Thymus (tissue), 14 donors: ENCODE measurements at places on chromosomes 16 and 17.

DNA sequence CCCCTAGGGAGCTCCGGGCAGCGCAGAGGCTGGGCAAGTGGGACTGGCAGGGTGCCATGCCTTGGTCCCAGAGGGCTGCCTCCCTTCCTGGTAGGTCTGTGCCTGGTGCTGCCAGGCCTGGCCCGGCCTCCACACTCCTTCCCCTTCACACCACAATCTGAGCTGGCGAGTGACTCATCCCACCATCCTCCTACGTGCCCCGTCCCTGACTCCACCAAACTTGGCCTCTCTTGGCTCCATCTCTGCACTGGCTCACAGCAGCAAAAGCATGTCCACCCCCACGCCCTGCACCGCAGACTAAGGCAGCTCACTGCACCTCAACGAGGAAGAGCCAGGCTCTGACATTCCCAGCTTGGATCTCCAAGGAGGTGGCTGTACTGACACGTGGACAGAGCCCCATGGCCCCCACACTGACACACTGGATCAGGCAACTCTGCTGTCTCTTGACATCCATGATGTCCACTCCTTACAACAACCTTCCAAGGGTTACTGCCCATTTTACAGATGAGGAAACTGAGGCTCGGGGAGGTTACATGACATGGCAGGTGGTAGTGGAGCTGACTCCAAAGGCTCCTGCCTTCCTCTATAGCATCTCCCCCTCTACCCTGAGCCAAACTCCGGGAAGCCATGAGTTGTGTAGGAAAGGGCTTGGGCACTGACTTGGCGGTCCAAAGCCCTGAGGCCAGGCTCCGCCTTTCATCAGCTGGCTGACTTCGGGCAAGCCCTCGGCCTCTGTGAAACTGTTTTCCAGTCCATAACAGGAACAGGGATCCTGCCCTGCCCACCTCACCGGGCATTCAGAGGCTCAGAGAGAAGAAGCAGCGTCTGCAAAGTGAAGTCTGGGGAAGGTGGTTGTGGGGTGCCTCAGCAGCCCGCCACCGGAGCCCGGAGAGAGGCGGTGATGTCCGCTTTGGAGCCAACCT is 20.1 kb upstream of the KRT19 start:
- DNase-seq = no peak

DNA sequence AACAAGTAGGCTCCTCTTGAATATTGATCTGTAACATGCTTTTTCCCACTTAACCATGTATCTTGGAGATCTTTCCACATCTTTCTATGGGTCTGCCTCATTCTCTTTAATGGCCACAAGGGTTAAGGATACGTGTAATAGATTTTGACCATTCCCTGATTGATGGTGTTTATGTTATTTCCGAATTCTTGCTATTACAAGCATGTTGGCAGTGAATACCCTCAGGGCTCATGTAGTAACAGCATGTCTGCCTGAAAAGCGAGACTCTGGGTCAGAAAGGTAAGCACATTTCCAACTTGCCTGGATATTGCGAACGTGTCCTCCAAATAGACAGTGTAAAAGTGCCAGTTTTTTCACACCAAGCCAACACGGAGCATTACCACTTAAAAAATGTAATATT is 5.0 kb downstream of the TAC4 start:
- no peak for DNase-seq

- DNase-seq = no peak
These were observed 25.9 kb downstream of the ZFHX3 start for GRCh38 chr16:73021866-73022495.

DNA sequence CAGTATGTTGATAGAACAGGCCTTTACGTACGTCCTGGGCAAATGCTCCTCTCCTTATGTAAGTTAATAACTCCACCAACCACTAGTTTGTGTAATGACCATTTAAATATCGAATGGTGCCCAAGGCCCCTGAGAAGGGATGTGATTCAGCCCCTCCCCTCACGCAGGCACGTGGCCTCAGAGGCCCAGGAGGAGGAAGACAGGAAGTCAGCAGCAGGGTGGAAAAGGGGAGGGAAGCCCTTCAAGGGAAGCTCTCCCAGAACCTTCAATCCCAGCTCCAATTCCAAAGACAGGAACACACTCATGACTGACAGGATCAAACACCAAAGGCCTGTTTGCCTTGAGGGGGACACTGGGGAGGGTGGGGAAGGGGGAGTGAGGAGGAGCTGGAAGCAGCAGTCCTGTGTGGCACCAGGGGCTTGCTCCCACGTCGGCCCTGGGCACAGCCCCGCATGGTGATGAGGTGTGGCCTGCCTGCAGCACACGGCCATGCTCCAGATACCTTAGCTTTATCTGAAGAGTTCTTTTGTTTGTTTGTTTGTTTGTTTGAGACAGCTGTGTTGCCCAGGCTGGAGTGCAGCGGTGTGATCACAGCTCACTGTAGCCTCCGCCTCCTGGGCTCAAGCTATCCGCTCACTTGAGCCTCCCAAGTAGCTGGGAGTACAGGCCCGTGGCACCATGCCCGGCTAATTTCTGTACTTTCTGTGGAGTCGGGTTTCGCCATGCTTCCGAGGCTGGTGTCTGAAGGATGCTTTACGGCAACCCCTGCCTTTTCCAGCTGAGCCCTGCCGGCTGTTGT is 105.0 kb downstream of the ZNF778 start:
- peak; percentile 28 for DNase-seq

DNA sequence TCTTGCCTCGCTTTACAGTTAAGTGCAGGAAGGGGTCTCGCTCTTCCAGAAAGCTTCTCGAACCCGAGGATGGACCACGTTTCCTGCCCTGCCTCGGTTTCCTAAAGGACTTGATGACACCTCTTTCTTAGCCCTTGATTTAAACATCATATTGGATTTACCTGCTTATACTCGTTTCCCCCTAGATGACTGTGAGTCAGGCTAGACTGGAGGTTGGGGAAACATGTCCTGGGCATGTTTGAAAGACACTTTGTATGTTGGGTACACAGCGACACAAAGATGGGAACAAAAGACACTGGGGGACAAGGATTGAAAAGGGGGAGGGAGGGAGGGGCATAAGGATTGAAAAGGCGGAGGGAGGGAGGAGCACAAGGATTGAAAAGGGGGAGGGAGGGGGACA is 30.0 kb downstream of the SDK2 start:
- no peak for DNase-seq

- no peak for DNase-seq
These were observed at the start of gene NOTUM for GRCh38 chr17:81961087-81961511. TSS of gene NOTUM (minus strand) at chr17:81961187. CDS start at chr17:81960909, 278 bp downstream.

DNA sequence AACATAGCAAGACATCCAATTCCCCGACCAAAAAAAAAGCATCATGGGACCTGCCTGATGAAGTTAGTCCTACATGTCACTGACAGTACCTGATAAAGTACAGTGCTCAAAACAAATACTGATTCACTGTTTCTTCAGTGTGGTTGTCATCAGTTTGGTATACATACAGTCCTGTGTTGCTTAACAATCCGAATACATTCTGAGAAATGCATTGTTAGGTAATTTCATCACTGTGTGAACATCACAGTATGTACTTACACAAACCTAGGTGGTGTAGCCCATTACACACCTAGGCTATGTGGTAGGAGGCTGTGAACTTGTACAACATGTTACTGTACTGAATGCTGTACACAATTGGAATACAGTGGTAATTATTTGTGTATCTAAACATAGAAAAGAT is 19.0 kb upstream of the FA2H start:
- DNase-seq = no peak
